Activated T-cell treated with anti-CD3 and anti-CD28 coated beads for 48 hours (primary cell): ENCODE measurements at places on chromosomes 2 and 18.

DNA sequence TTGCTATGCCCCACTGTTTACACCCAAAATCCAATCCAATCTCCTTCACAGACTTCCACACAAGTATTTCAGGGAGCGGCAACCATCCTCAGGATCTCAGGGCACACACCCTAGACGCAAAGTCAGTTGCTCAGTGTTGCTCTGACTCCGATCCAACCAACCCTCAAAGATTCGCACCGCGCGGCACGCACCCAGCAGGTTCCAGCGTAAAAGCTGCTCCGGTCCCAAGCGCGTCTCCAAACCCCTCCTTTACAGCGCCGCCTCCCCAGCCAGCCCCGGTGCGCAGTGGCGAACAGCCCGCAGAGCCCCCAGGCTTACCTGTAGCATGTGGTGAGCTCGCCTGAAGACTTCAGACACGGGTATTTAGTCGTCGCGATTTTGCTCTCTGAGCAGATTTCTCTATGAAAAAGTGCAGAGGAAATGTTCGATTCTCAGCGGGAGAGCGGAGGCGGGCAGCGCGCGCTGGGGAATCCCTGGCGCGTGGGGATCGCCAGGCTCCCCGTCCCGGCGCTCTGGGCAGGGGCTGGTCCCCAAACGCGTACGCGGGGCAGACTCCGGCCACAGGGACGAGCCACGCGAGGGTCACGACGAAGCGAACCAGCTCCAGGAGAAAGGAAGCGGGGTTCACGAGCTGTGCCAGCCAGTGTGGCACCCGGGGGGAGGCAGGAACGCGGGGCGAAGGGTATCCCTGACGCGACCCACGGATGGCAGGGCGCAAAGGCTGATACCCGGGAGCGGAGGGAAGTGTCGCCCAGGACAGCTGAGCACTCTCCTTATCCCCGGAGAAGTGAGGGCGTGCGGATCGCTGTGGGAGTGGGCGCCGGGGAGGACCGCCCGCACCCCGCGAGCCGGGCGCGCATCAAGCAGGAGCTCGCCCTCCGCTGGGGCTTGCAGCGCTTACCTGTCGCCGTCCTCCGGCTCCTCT, 650 bp downstream of the CCBE1 start:
- no peak for DNase-seq

DNA sequence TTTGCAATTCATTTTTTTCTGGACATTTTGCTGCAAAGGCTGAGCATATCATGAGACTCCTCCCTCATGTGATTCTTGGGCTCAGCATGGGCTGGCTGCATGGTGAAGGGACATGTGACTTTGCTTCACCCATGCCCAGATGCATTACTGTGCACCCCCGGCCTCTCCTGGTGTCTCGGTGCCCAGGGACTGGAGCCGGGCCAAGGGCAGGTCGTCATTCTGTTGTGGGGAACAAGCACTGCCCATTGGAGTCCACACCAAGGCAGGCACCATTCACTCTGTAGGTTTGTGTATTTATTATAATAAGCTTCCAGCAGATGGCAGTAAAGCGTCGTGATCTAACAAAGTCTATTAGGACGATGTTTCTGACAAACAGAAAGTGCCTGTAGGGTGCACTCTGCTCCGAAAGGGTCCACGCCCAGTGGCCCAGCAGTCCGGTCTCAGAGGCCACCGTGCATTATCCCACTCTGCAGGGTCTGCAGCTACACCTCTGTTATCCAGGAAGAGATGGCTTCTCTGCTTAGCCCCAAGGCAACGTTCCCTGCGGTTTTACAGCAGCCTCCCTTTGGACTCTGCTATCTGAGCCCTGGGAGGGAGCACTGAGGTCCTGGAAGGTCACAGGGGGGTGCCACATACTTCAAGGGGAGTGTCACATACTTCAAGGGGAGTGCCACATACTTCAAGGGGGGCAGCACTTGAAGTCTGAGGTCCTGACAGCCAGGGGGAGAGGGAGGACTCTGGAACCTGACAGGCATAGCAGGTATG, 219.6 kb downstream of the TSN start:
- no peak for DNase-seq

DNA sequence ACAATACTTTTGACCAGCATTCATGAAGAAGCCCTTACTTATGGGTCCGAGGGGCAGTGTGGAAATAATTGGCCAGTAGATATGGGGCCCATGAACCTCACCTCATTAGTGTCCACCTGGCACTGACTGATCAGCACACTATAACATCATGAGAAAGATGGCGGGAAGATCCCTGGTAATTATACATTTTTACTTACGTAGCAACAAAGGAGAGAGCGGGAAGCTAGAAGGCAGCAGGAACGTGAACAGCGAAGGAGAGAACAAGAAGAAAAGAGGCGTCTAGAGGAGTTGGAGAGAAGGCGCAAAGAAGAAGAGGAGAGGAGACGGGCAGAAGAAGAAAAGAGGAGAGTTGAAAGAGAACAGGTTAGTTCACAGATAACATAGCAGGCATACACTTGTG, 136.0 kb upstream of the IL1R2 start:
- no peak for DNase-seq

DNA sequence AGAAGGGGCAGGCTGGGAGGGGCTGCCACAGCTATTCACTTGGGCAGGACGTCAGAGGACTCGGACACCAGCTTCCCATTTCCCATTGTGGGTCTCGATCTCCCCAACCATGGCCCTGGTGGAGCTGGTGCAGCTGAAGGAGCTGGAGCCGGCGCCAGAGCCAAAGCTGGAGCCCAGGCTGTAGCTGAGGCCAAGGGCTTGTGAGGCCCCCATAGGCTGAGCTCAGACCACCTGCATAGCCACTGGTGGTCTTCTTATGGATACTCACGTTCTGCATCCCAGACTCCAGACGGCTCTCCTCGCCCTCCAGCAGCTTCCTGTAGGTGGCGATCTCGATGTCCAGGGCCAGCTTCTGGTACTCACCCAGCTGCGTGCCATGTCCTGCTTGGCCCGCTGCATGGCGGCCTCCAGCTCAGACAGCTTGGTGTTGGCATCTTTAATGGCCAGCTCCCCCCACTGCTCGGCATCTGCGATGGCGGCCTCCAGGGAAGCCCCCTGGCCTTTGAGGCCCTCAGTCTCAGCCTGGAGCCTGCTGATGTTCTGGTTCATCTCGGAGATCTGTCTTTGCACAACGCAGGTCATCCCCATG, 6.0 kb upstream of the CDK5R2 start:
- DNase-seq = no peak

DNA sequence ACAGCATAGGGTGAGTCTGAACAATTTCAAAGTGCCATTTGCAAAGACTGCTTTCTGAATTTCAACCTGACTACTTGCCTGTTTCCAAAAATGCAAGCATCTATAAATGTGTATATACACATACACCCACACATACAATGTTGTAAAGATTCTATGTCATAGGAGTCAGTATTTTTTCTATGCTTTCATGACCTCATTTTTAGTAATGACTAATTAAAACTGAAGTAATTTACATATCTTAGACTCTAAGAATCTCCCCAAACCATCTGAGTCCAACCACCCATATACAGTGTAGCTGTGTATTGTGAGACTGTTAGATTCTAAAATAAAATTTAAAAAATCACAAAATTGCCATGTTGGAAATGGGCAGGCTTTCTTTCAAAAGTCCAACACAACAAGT, 162.0 kb upstream of the STK17B start:
- no peak for DNase-seq

DNA sequence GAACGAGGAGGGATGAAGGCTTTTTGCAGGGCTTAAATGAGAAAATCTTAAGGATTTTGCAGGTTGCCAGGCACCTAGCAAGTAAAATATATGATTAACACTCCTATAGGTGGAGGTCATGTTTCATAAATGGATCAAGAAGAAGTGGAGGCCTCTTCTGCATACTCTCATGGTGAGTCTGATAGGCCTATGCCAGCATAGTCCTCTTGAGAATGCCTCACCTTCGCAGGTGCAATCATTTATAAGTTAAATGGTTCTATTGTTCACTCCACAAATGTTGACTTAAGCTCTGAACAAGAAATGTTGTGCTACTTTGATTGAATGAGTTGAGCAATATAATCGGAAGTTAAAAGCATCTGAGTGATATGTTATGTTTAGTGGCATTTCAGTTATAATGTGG, 12.1 kb downstream of the LRRTM1 start:
- no peak for DNase-seq

- DNase-seq = no peak
Observed at GRCh38 chr2:25295621-25296020, 46.1 kb downstream of the DNMT3A start.

- DNase-seq = no peak
Observed at GRCh38 chr2:152189622-152190495, 14.3 kb upstream of the STAM2 start.

- DNase-seq = no peak
Observed at GRCh38 chr2:101803945-101804696, 106.6 kb downstream of the MAP4K4 start.

- no peak for DNase-seq
Observed at GRCh38 chr2:143819190-143819735, 690.0 kb downstream of the ARHGAP15 start.

GRCh38 chr2:239238381-239238780, 162.4 kb downstream of the HDAC4 start:
- no peak for DNase-seq

DNA sequence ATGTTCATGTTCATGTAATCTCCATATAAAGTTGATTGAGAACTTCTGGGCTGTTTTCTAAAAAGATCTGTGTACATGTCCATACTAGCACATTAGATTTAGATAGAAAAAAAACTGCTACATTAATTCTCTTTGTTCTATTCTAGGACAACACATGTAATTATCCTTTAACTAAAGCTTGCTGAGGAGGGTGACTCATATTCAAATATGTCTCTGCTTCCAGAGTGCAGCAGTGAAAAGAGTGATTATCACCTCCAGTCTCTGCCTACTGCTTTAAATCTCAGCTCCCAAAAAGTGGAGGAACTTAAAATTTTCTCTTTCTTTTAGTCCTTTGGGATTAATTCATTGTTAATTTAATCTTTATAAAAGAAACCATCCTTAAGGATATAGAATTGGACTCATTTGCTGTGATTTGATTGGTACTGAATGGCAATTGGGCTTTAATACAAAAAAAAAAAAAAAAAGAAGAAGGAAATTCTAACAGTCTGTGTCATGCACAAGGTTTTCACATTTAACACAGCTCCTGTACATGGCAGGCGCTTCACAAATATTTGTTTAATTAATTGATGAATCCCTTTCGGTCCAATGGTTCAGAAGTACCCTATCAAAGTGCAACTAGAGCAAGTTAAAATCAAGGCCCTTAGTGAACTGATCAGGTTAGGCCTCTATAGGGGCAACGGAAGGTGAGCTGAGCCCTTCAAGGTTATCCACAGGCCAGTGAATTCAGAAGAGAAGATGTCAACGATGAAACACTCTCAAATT, 214.0 kb upstream of the KCNJ3 start:
- no peak for DNase-seq

DNA sequence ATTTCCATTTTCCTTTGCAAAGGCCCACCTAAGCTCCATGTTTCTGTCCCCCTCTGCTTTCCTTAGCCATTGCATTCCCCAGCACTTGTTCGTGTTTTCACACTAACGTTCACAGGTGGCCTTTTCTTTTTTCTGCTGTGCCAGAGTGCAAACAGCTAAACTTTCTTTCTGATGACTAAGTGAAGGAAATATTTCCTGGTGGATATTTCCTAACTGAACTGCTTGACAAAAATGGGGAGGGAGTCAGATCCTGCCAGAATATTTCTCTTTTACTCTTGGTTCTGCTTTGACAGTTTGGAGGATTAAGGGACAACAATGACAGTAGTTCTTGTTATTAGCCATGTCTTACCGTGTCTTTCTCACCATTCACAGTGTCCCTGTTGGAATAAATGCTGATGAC, 344.0 kb downstream of the ARHGAP15 start:
- no peak for DNase-seq

GRCh38 chr2:127503491-127503890, 22.8 kb downstream of the IWS1 start:
- DNase-seq = no peak

GRCh38 chr18:69257861-69258458, 142.7 kb upstream of the DOK6 start:
- DNase-seq = no peak

- no peak for DNase-seq
Observed at GRCh38 chr2:224221455-224221913, 180.4 kb downstream of the FAM124B start.

DNA sequence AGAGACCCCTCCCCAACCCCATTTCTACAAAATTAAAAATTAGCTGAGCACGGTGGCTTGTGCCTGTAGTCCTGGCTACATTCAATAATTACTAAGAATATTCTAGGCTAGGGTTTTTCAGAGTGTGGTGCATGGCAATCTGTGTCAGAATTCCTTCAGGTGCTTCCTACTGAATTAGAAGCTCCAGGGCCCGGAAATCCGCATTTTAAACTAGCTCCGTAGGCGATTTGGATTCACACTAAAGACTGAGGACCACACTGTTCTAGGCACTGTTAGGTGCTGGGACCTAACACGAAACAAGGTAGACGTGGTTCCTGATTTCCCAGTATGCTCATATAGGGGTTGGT, 628 bp upstream of the ZFAND2B start:
- no peak for DNase-seq

- DNase-seq = no peak
Observed at GRCh38 chr18:75173125-75173432, 35.9 kb downstream of the PTGR3 start.

DNA sequence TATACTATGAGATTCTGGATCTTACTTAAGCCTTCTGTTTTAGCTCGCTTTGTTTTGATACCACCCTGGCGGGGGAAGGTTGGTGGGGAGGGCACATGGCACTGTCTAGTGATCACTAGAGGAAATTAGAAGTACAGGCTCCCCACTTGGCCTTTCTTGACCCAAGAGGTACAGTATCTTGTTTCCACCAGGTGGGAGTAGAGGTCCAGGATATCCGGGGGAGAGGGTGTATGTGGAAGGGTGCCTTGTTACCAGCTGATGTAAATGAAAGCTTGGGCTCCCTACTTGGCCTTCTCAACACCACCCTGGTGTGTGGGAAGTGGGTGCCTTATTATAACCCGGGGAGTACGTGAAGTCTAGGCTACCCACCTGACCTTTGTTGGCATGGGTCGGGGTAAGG, 7.5 kb downstream of the GALNT1 start:
- no peak for DNase-seq

- DNase-seq = no peak
Observed at GRCh38 chr2:121472470-121472993, 58.1 kb upstream of the RNU4ATAC start.

DNA sequence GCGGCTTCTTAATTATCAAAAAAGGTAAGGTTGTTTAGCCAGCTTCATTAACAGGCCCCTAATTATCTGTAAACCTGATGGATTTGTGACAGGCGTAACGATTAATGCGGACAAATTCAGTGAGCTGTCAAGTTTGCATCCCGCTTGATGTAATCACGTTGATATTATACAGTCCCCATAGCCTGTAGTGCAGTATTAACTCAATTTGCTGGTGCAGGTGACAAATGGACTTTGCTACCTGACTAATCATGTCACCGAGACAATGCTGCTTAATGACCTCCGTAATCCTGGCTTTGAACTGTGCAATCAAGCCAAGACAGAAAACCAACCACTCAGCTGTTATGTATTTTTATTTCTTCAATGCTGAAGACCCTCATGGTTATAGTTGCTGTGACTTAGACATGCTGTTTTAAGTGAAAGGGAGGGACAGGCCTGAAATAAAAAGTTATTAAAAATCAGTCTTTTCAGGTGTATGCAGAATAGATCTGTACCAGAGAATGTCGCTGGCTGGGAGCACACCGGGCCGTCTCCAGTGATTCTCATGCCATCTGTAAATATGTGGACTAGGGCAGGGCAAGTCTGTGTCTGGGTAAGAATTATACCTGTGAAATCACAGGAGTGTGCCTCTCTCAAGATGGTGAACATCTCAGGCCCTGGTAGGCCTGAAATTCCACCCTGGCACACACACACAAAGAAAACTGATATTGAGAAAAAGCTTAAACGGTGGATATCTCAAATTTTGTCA, 4.3 kb downstream of the TSHZ1 start:
- no peak for DNase-seq
